ENCODE measurements at places on chromosomes 2 and 18.

GRCh38 chr2:12217175-12217574 lies 470.7 kb downstream of the LPIN1 start:
- DNase-seq: no peak

GRCh38 chr2:2291500-2292260 lies 39.4 kb downstream of the MYT1L start:
- no peak for DNase-seq

DNA sequence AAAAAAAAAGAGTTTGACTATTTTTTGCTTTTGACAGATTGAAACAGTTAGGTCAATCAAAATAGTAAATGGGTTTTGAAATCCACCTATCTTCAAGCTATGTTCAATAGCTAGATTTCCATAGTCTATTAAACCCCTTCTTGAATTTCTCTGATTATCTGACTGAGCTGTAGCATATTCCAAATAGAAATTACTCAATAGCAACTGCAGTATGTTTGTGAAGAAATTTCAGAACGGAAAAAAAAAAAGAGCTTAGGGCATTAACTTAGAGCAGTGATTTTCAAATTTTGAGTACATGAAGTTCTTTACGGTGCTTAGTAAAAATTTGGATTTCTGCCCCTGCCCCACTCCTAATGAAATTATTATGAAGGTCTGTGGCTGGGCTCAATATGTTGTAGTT lies 432.3 kb downstream of the LRP1B start:
- DNase-seq: no peak

GRCh38 chr18:34729264-34729663 lies 19.2 kb downstream of the DTNA start:
- no peak for DNase-seq

DNA sequence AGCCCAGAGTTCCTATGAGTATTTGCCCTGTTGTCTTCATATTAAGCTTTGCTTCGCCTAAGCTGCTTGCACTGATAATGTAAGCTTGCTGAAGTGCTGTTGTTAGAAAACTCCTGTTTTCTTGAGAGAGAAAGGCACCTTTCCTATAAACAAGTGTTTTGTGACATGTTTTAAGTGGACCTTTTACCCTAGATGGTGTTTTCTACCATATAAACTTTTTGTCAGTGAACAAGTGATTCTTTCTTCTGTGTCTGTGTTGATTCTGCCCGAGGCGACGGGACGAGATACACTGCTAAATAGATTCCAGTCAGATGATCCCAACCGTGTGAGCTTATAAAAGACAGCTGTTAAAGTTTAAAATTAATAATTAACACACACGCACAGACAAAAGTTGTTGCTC lies 24.1 kb downstream of the CABLES1 start:
- no peak for DNase-seq

GRCh38 chr2:190060626-190061025 lies 1.9 kb downstream of the MSTN start:
- no peak for DNase-seq

GRCh38 chr2:170022692-170023091 lies 155.3 kb upstream of the MYO3B start:
- no peak for DNase-seq

DNA sequence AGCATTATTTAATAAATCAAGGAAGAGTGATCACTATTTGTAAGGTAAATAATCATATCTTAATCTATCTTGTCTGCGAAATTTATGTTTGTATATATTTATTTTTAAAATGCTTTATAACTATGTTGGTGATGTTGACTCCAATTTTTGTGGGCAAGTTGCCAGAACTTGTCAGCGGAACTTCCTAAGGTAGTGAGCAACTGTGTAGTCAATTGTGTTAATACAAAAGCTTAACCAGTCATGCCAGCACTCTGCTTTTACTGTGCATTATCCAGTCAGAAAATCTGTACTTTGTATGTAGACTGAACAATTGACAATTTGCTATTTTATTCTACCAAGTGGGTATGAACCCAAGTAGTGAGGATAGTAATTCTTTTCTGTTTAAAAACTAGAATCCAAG lies 61.9 kb upstream of the RND3 start:
- DNase-seq: no peak

DNA sequence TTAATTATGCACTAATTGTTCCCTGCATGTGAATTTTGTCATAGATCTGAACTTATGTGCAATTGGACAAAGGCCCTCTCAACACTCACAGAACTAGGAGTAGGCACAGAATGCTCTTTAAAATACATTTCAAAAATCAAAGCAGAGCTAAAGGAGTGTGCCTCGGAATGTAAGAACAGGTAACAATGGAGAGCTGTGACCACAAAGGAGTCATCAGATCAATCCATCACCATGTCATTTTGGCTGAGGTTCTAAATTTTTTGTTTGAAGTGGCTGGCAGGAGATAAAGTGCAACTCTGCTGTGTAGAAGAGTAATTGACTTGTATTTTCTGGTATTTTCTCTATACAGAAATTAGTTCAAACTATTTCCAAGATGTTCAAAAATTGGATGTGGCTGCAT lies 155.4 kb downstream of the NRP2 start:
- DNase-seq: no peak

- DNase-seq: no peak
Observed at GRCh38 chr18:32358075-32358474, 112.6 kb downstream of the GAREM1 start.

GRCh38 chr2:45014016-45014702 lies 4.9 kb upstream of the SIX2 start:
- no peak for DNase-seq

- DNase-seq: no peak
Observed at GRCh38 chr18:22689712-22690111, 243.4 kb upstream of the RBBP8 start.

GRCh38 chr2:40303746-40304145 lies 148.1 kb downstream of the SLC8A1 start:
- no peak for DNase-seq

DNA sequence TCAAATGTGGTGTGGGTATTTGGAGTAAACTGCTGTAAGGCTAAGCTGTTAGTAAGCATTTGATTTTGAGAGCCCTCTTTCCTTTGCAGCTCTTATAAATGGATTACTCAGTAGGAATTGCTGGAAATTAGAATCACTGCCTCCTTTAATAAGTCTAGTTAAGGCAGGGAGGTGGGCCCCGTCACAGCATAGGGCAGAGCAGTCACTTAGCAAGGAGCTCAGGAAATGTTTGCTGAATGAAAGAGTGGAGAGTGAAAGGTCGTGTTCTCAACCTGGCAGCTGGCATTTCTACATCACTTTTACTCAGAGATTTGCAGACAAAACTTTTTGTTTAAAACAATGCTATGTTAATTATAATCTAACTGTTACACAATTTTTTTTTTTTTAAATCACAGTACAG lies 25.5 kb downstream of the ITGA6 start:
- no peak for DNase-seq

DNA sequence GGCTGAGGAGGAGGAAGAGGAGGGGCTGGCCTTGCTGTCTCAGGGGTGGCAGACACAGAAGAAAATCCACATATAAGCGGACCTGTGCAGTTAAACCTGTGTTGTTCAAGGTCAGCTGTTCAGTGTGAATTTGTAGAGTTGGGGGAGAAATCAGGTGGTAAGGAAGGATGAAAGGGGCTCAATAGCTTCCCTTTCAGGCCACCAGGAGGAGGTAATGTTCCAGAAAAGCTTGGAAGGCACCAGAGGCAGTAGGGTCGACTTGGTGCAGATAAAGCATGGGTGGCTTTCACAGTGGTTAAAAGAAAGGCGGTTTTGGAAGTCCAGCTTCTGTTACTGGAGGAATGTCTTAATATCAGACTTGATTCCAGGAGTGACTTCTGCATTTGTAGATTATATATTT lies 167.4 kb downstream of the THSD7B start:
- no peak for DNase-seq

DNA sequence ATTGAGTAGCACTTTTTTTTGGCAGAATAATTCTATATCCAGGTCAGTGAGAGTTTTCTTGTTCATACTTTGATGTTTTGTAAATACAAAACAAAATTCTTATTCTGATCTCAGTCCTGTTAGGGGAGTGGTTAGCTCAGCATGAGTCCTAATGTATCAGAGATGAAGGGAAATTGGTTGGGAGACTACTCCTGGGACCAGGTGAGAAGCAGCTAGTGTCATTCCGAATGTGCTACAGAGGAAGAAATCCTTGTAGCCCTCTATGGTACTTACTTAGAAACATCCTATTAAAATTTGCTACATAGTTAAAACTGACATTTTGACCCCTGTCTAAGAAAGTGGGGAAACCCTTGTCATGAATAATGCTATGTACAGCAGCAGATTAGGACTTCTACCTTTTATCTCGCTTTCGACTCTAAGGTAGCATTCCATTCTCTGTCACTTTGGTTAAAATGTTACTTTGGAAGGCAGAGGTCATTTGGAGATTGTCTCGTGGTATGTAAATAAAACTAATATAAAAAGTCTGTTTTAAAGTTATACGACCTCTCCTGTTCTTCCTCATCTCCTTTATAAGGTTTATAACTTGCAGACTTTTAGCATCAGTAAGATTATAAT lies 65.8 kb downstream of the PARD3B start:
- no peak for DNase-seq

- DNase-seq: no peak
Observed at GRCh38 chr2:37809525-37809924, 115.6 kb upstream of the RMDN2 start.

DNA sequence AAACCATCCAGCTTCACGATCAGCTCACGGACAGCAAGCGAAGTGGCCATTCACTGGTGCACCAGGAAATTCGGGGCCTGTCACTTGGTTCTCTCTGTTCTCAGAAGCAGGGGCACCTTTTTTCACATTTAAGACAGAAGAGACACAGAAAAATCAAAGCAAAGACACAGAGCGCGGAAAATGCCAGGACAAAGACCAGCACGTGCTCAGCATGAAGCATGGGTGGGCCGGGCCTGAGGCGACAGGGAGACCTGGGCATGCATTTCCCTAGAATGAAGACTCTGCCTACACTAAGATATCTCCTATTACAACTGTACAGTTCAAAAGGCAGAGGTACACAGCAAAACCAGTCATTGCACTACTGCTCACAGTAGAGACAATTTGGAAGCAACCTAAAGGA lies 117.4 kb upstream of the ID2 start:
- DNase-seq: no peak

GRCh38 chr18:68177807-68178702 lies 536.9 kb downstream of the TMX3 start:
- no peak for DNase-seq

Measured in activated gamma-delta T cell (primary cell).